NCI-H460 (cell line): ENCODE measurements at places on chromosomes 2 and 18. TPM values are rescaled to one million over a fixed set of nuclear protein-coding genes. Genes with fewer than 3 reads are reported as not detected.

The SMYD5 gene
- 42.6 and 48.9 TPM in 2 replicates for total RNA-seq

The ABCG5 gene
- not detected in 2 replicates for total RNA-seq

DNA sequence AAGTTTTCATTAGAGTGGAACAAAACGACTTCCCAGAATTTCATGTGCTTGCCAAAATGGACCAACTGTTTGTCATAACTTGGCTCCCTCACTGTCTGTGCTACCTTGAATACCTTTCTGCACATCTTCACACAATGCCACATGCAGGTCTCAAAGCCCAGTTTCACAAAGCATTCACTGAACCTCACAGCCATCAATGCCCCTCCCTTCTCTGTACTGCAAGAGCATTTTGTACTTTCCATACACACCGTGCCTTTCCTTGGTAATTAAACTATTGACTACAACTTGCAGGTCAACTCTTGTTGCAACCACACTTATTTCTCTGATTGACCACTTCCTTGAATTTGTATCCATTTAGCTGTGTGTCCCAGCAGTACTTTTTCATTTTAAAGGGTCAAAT, 50.5 kb downstream of the PAX3 start:
- no peak for DNase-seq

DNA sequence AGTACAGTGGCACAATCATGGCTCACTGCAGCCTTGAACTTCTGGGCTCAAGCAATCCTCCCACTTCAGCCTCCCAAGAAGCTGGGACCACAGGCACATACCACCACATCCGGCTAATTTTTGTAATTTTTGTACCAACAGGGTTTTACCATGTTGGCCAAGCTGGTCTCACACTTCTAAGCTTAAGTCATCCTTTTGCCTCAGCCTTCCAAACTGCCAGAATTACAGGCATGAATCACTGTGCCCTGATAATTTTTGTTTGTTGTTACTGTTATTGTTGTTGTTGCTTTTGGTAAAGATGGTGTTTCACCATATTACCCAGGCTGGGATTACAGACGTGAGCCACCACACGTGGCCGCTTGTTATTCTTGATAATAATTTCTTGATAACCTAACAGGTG, 10.5 kb upstream of the COBLL1 start:
- no peak for DNase-seq

GRCh38 chr2:214987261-214987660, 151.2 kb downstream of the ABCA12 start:
- DNase-seq: no peak

GRCh38 chr2:151933266-151933804, 105.1 kb upstream of the ARL5A start:
- DNase-seq: no peak
